ENCODE measurements at places on chromosomes 4 and X. TPM values are rescaled to one million over a fixed set of nuclear protein-coding genes. Genes with fewer than 3 reads are reported as not detected.

DNA sequence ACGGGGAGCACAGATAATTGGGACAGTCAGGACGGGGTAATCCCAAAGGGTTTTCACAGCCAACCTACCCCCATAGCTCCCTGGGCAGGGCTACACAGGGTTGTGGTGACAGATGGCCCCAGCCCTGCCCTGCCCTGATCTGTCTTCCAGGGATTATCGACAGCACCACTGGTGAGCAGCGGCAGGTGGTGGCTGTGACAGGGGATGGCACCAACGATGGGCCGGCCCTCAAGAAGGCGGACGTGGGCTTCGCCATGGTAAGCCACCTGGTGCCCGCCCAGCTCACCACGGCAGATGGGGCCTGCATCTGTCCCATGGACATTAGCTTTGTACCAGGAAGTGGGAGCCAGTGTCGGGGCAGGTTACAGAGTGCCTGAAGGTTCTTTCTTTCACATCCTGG lies 39.3 kb downstream of the ATP2B3 start:
- DNase-seq, result no peak

Gene SLC10A4
- 5.1 TPM for polyA plus RNA-seq

DNA sequence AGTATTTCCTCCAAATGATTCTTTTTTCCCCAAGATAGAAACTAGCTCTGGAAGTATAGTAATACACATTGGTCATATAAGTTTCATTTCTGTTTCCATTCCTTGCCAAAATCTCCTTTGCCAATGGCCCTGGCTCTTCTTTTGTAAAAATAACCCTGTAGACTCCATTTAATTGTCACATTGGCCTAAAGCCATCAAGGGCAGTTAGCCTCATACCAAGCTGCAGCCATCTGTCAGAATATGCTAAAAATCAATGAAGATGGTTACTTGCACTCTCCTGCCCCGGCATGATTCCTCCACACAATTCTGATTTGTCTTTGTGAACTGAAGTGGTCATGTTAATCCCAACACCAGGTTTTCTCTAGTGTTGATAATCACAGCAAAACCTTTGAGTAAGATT lies 380.5 kb downstream of the SH2D1A start:
- DNase-seq, result no peak

GRCh38 chr4:69362351-69362750 lies 82.1 kb downstream of the UGT2B28 start:
- DNase-seq, result no peak

Gene CPLX1
- 1.3 TPM for polyA plus RNA-seq

DNA sequence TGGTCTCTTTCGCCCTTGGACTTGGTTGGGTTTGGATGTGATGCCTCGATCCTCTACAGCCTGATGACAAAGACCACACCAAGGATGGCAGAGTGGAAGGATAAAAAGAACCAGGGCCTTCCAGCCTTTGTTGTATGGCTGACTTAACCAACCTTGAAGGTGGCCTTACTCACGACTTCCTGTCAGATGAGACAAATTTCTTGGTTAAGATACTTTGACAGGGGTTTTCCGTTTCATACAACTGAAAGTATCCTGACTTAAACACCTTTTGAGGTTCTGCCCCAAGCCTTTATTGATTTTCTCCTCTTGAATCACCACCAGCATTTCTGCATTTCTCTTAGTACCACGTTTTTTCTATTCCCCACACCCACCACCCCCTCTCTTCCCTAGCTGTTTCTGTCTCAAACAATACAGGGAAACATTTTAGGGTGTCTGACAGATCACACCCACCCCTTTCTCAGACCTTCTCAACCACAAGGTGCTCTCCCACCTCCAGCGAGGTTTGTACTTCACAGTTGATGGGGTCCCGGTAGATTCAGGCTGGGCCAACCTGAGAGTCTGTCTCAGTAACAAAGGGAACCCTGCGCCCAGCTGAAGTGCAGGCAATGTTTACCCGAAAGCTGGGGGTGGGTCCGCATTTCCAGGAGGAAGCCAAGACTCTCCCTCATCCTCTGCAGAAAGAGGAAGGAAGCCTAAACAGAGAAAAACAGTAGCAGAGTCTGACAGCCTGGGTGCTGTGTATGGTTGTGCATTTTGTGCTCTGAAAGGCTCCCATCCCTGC lies 5.0 kb upstream of the TSPAN5 start:
- no peak for DNase-seq

- no peak for DNase-seq
Measured at GRCh38 chrX:68369559-68369958, 63.7 kb downstream of the OPHN1 start.

Gene TMPRSS11E
- 0.25 TPM for polyA plus RNA-seq

DNA sequence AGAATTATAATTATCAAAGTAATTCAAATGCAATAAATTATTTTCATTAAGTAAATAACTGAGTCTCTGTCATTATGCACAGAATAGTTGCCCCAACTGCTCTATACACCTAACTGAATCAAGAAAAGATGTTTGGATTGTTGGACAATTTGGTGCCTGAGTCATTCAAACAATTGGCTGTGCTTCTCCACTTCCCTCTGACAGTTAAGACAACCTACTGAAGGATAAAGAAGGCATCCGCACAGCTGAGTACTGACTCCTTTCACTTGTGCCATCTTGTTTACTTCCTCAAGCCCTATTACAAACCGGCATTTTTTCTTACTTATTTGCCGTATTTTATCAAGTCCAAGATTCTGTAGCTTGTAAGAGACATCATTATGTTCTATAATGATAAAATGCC lies 110.6 kb upstream of the C1QTNF7 start:
- DNase-seq, result no peak

Gene FAM114A1
- polyA plus RNA-seq, result 9.5 TPM

- no peak for DNase-seq
Measured at GRCh38 chr4:143260750-143261149, 75.9 kb upstream of the GAB1 start.

- DNase-seq, result no peak
Measured at GRCh38 chr4:155974476-155974749, 20.7 kb upstream of the CTSO start.

Gene YIPF6
- polyA plus RNA-seq, result 16.9 TPM

DNA sequence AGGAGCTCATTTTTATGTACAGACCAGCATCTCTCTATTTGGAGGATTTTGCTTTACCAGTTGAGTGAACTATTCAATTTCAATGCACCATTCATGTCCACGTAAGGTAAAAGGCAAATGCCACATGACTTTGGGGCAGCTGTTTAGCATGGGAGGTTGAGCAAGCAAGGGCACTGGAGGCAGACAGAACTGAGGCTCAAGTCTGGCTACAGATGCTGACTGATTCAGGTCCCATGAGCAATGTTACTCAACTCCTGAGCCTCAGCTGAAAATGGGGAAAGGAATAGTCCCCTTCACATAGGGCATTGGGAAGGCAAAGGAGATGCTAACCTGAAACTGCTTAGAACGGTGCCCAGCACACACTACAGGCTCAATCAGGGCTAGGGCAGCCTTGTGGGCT lies 93.0 kb upstream of the MTM1 start:
- DNase-seq, result no peak

Gene ARX
- polyA plus RNA-seq, result 0.05 TPM

- no peak for DNase-seq
Measured at GRCh38 chrX:39324233-39324930, 523.1 kb downstream of the MID1IP1 start.

Gene AREG
- not detected for polyA plus RNA-seq

Gene MTNR1A
- polyA plus RNA-seq, result 1.0 TPM

Gene YIPF7
- polyA plus RNA-seq, result not detected

DNA sequence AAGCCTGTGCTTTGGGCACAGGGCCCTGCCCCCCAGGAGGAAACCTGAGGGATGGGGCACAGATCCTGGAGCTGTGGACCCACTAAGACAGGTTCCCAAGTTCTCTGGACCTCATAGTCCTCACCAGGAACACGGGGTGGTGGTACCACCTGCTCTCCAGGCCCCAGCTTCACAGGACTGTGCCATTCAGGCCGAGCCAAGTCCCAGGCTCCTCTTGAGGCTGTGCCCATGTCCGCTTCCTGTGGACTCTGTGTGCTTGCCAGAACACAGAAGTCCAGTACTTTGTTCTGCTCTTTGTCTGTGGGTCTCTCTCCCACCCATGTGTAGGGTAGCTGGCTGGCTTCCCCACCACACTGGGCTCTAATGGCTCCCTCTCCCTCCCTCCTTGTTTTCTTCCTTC lies 104.5 kb upstream of the PSAPL1 start:
- DNase-seq, result no peak

DNA sequence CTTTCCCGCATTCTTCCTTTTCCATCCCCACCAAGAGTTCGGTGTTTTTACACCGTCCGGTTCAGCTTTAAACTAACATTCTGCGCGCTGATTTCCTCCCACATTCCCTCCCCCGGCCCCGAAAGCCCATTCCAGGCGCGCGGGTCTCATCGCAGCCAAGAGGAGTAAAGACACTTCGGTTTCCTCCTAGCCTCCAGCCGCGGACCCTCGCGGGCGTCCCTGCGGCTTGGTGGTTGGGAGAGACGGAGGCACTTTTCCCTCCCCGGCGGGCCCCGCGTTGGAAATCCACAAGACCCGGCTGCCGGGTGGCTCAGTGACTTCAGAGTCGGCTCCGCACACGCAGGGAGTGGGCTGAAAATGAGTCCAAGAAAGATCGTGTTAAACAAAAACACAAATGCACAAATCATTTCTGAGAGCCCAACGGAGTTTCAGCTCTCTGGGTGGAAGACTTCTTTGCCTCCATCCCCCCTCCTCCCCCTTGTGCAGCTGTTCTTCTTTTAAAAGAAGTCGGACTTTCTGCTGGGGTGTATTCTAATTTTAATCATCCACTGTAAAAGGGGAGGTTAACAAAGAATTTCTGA lies 2.0 kb upstream of the ARX start:
- DNase-seq, result no peak
